ENCODE measurements at places on chromosomes 11 and 22.

DNA sequence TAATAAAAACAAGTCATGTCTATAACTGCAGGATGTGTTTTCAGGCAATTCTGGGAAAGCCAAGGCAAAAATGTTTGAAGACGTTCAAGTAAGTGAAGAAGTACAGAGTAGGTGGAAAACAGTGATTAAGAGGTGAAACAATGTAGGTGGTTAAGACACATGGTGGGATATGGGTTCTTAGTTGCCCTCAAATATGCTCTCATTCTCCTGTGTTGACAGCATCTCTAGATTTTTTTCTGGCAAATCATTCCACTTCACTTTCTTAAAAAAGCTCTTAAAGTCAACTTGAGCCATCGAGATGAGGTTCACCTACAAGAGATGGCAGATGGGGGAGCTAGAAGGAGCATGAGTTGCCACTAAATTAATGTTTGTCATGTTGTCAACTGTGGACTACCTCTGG, 1041.0 kb upstream of the CNTN5 start:
- DNase-seq = no peak

DNA sequence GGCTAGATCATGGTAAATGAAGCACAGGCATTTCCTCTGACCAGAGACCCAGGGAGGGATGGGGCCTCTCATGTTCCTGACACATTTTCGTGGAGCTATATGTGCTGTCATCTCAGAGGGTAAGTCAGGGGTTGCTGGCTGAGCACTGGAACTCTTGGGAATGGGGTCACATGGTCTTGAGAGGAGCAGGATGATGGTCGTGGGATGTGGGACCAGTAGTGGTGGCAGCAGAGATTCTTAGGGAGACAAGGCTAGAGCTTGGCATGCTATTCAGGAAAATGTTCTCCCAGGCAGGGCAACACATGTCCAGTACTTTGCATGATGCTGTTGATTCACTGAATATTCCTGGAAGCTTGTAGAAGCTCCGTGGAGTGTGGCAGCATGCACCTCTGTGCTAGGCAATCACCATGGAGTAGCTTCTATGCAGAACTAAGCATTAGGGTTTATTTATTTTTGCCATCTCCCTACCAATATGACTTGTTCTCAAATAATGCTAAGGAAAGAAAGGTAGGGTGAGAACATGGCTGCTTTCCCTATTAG, 31.4 kb upstream of the TTC12 start:
- DNase-seq = no peak

- DNase-seq = no peak
These were observed 19.5 kb downstream of the TSKU start for GRCh38 chr11:76802621-76803020.

DNA sequence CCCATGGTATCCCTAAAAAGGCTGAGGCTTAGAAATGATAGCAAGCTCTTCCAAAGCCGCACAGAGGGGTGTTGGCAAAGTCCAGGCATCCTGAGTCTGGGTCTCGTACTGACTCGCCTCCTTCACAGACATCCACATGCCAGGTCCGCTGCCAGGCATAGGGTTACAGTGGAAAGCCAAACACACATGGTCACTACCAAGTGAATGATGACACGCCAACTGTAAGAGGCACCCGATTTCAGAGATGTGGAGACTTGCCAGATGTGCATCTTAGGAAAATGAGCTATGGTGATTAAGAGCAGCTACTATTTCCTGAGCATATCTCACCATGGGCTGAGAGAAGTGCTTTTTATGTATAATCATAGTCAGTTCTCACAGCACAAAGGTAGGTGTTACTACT, 314.9 kb downstream of the MIAT start:
- no peak for DNase-seq

GRCh38 chr22:46074771-46075551, 75.4 kb upstream of the PPARA start:
- no peak for DNase-seq
